ENCODE measurements at places on chromosomes 11 and 22.
A peak's percentile ranks its signal among the peaks of the same experiment; 100 is the strongest.

- no peak for DNase-seq
These were observed 5.5 kb downstream of the JAM3 start for GRCh38 chr11:134074346-134074745.

- no peak for DNase-seq
These were observed 2.0 kb downstream of the CREB3L1 start for GRCh38 chr11:46279126-46280099.

DNA sequence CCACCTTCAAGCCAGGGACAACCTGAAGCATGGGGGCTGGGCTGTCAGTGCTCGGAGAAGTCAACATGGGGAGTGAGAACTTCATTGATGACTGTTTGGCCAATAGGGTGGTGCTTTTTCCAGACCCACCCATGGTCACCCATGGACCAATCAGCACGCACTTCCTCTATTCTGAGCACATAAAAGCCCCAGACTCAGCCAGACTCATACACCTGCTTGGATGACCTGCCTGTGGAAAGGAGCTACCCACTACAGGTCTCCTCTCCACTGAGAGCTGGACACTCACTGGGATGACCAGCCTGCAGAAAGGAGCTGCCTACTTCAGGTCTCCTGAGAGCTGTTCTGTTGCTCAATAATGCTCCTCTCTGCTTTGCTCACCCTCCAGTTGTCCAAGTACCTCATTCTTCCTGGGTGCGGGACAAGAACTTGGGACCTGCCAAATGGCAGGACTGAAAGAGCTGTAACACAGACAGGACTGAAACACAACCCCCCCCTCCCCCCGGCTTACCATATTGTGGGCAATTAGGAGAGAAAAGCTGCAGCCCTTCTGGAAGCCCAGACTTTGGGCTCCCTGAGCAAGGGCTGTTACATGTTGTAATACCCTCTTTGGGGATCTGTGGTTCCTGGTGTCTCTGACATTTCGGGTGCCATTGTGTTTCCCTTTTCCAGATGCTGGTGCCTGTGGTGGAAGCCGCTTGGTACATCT lies 44.4 kb upstream of the WNT11 start:
- no peak for DNase-seq

DNA sequence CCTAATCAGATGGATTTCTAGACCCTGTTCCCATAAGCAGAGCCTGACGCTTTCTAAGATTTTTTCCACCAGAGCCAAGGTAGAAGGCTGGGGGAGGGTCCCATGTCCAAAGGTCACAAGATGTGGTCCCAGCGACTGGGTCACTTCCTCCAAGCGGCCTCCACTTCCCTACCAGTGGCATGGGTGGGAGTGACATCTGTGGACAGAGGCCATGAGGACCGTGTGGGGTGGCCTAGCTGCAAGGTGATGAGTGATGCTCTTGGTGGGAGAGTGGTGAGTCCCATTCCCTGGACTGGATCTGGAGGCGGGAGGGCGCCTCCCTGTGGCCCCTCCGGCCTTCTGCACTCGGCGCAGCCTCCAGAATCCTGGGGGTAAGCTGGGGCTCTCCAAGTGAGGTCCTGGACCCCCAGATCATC lies 32.4 kb upstream of the PRR5 start:
- DNase-seq: no peak

- DNase-seq: no peak
These were observed 51.9 kb upstream of the PICALM start for GRCh38 chr11:86120807-86121206.

- DNase-seq: no peak
These were observed 2.2 kb downstream of the PAK1 start for GRCh38 chr11:77471558-77472193.

GRCh38 chr11:45094958-45095690 lies 51.3 kb upstream of the PRDM11 start:
- DNase-seq: no peak

DNA sequence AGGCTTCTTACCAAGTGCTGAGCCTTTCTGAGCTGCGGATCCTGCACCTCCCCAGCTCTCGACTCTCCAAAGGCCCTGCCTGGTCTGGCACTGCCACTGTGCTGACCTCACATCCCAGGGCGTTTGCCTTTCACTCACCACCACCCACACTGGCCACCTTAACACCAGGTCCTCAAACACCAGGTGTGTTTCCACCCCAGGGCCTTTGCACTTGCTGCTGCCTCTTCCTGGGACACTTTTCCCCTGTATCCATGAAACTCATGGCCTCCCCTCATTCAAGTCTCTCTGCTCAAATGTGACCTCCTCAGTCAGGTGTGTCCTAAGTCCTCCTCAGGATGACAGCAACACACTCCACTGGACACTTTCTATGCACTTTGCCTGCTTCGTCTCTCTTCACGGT lies 51.4 kb upstream of the ANO1 start:
- peak; percentile 43 for DNase-seq

DNA sequence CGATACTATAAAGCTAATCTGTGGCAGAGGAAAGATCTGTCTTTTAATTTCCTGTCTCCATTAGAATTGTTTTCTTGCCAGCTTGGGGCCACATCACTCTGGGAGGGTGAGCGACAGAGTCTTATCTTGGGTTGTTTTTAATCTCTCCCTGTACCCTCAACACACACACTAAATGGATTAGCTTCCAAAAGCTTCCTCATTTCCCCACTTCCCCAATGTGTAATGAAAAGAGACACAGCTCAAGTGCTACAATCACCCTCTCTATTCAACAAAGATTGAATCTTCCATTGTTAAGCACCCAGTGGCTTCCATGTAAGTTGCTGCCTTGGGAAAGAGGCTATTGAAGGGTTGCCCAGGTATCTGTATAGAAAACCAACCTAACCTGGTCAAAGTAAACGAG lies 6.1 kb upstream of the ASCL3 start:
- DNase-seq: no peak

- DNase-seq: no peak
These were observed 19.3 kb downstream of the GTPBP1 start for GRCh38 chr22:38724926-38725571.

DNA sequence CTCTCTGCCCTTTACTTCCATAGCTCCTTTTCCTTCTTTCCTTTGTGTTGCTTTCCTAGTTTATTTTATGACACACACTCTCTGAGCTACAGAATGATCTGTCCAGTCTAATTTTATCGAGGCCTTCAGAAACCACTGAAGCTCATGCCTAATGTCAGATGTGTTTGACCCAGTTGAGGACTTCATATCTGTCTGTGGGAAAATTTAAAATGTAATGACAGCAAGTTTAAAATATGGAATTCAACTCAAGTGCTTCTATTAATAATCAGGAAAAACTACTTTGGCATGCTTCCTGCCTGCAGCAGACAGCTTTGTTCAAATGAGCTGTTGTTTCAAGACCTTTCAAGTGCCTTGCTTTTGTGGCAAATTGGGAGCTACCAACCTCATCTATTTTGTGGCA lies 261.8 kb upstream of the MTNR1B start:
- DNase-seq: no peak

DNA sequence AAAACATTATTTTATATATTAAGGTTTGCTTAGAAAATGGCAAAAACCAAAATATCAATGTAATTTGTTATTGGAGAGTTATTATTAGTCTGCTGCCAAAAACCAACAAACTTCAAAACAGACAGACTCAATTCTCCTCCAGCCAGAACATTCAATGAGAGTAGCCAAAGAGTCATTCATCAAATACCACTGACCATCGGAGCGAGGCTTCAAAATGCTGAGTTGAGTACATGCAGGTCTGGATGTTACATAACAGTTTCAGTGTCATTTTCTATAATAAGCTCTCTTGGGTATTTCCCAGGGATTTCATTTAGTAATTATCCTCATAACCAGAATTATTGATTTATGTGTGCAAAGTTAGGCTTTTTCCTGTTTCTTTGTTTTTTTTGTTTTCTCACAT lies 42.6 kb downstream of the CHST1 start:
- no peak for DNase-seq
